ENCODE measurements at places on chromosomes 11 and 22.

GRCh38 chr22:19675428-19675827 lies 38.9 kb upstream of the SEPTIN5 start:
- no peak for DNase-seq

DNA sequence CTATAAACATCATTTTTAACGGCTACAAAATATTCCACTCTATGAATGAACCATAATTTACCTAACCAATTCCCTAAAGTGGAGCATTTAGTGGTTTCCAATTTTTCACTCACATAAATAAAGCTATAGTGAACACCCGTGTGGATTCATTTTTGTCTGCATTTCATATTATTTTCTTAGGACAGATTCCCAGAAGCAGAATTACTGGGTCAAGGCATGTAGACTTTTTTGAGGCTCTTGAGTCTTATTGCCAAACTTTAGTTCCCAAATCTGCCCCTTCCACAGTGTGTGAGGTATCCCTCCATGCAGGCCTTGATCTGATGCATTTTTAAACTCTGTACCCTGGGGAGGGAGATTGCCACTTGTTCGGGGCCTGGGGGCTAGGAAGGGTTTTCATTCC lies 198.2 kb downstream of the TENM4 start:
- no peak for DNase-seq

- DNase-seq: no peak
These were observed 32.3 kb downstream of the BID start for GRCh38 chr22:17741866-17742526.

DNA sequence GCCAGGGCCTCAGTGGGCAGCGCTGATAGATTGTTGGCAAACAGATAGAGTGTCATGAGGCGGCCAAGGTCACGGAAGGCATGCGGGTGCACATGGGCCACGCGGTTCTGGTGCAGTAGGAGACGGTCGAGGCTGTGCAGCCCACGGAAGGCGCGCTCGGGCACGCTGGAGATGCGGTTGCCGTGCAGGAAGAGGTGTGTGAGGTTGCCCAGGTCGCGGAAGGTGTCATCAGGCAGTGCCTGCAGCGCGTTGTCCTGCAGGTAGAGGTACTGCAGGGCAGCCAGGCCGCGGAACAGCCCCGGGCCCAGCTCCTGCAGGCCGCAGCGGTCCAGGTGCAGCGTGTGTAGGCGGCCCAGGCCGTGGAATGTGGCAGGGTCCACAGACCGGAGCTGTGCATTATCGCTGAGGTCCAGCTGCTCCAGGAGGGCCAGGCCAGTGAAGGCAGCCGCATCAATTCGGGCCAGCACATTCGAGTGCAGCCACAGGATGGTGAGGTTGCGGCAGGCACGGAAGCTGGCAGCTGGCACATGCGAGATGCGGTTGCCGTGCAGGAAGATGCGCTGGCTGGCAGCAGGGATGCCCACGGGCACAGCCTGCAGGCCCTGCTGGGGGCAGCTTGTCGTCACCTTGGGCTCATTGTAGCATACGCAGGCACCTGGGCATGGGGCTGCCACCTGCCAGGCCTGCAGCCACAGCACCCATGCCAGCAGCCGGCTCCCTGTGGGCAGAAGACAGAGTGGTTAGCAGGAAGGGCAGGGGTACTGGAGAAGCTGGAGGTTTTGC lies 25.5 kb downstream of the RTN4R start:
- no peak for DNase-seq

GRCh38 chr11:45511566-45511965 lies 153.9 kb downstream of the CHST1 start:
- no peak for DNase-seq

- no peak for DNase-seq
These were observed 80.8 kb downstream of the TNRC6B start for GRCh38 chr22:40258501-40258915.

GRCh38 chr11:81840380-81840779 lies 893.3 kb downstream of the FAM181B start:
- DNase-seq: no peak
